ENCODE measurements at places on chromosomes 4 and X.
A peak's percentile ranks its signal among the peaks of the same experiment; 100 is the strongest.

- DNase-seq = no peak
Observed at GRCh38 chrX:13474164-13474516, 95.3 kb upstream of the EGFL6 start.

DNA sequence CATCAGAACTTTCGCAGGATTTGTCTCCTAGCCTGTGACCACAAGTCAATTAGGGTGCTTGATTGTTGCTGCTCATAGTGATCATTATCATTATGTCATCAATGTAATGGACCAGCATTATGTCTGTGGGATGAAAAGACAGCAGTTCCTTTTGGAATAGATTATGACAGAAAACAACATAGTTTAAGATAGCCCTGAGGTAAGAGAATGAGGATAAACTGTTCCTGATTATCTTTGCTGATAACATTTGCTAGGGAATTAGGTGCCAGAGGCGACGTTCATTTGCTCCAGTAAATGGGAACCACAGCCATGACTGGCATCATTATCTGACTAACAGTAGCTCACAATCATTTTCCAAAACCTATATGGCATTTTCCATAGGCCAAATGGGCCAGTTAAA lies 12.7 kb upstream of the THOC2 start:
- DNase-seq = no peak

- peak; percentile 84 for DNase-seq
Observed at GRCh38 chr4:94757192-94758140, at the start of gene BMPR1B. Gene BMPR1B (plus strand): TSS chr4:94757955. CDS start chr4:95104425, 346,470 bp downstream.

GRCh38 chrX:105636667-105637066 lies 185.7 kb upstream of the NRK start:
- DNase-seq = no peak

GRCh38 chrX:8341814-8342590 lies 122.6 kb upstream of the VCX3B start:
- no peak for DNase-seq

GRCh38 chr4:66475596-66475995 lies 805.3 kb upstream of the EPHA5 start:
- no peak for DNase-seq

GRCh38 chrX:94850811-94851210 lies 1176.8 kb downstream of the FAM133A start:
- DNase-seq = no peak

- DNase-seq = no peak
Observed at GRCh38 chr4:90602726-90603125, 475.5 kb downstream of the CCSER1 start.

DNA sequence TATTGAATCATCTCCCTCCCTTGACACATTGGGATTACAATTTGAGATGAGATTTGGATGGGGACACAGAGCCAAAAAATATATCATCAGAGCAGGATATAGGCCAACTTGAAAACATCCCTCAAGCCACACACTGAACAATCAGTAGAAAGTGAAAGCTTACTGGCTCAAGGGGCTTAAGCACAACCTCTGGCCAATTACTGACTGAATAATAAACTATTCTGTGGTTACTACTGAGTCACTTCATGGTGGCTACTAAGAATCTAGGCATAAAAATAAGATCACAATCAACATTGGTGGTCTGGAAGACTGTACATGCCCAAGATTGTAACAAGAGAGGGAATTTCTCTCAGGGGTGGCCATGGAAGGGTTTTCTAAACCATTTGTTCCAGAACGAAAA lies 27.4 kb upstream of the GPR174 start:
- no peak for DNase-seq

DNA sequence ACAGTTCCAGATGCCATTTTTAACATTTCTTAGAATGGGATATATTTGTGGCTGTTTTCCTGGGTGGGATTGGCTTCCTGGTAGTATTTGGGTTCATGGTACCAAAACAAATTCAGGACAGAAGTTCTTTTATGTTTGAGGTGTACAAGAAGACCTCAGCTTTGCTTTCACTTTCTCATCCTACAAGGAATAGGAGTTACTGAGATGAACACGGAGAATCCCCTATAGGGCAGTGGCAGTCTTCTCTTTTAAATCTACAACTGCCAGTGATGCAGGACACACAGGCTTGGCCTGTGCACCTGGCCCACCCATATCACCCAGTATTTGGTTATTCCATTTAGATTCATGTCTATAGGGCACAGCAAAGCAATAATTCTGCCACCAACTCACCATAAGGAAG lies 35.2 kb downstream of the SLC10A7 start:
- DNase-seq = no peak

DNA sequence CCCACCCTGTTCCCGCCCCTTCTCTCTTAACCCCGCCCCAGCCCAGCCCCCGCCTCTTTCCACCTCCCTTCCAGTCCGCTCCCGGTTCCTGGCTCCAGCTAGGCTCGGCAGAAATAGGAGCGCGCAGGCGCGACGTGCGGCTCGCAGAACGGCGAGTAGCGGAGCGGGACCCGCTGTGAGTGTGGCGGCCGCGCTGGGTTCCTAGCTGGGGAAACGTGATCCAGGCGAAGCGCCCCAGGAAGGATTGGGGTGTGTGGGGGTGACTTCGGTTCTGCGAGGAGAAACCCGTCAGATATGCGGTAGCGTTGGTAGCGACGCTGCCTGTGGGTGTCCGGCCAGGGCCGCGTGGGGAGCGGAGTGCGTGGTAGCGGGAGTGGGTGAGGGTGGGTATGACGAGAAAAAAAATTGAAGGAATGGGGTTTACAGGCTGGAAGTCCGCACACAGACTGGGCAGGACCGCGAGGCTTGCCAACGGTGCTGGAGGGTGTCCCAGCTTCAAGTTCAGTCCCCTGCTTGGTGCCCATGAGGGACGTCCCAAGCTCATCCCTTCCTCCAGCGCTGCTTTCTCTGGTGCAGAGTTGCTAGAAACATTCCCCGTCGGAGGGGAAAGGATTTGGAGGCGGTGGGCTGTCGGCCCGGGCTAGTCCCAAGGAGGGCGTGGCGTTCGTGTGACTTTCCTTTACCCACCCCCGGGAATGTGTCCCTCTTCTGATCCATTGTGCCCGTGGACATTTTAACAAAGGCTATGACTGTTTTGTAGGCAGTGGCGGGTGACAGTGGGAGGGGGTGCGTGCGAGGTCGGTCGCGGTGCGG lies at the start of gene PRRG1:
PRRG1 (plus strand) TSS at position 144 of the 813 bp plus-strand sequence. CDS start 56,886 bp downstream, outside the sequence.
- peak; percentile 83 for DNase-seq

DNA sequence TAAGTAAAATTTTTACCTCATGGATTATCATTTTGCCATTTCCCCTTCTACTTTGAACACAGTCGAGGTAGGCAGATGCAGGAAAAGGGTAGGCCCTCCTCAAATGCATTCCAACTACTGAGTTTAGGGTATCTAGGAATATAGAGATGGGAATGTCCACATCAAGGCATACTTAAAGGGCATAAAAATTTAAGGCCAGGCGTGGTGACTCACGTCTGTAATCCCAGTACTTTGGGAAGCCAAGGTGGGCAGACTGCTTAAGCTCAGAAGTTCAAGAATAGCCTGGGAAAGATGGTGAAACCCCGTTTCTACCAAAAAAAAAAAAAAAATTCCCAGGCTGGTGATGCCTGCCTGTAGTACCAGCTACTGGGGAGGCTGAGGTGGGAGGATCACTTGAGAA lies 146.5 kb downstream of the PDGFC start:
- no peak for DNase-seq

DNA sequence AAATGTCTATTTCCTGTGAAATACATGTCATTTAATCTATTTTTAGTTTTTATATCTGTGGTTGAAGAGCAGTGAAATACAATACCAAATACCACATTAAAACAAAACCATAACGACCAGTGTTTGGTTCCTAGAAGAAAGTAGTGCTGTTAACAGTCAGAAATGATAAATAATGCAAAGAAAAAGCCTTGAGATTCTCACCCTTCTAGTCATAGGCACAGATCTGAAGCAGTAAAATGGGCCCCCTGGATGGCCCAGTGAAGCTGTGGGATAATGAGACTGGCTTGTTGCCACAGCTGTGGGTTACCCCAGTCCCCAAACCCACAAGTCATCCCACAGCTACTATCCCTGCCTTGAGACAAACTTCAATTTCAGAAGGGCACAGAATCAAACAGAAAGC lies 137.3 kb upstream of the RPL34 start:
- DNase-seq = no peak

- no peak for DNase-seq
Observed at GRCh38 chr4:13722649-13723048, 95.1 kb upstream of the BOD1L1 start.

DNA sequence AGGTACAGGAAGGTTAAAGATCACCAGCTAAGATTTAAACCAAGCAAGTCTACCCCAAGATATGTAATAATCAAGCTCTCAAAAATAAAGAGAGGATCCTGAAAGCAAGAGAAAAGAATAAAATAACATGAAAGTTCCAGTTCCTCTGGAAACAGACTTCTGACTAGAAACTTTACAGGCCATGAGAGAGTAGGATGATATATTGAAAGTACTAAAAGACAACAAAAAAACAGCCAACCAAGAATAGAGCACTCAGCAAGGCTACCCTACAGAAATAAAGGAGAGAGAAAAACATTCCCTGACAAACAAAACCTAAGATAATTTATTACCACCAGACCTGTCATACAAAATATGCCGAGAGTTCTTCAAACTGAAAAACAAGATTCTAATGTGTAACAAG lies 450.5 kb downstream of the ARAP2 start:
- DNase-seq = no peak

GRCh38 chrX:19846995-19847790 lies 40.2 kb downstream of the SH3KBP1 start:
- no peak for DNase-seq

GRCh38 chr4:155666344-155667221 lies at the start of gene GUCY1A1:
Gene GUCY1A1 (plus strand): TSS chr4:155666848. CDS start chr4:155696868, 30,020 bp downstream.
- no peak for DNase-seq

- DNase-seq = peak; percentile 68
Observed at GRCh38 chrX:3815896-3816664, 102.6 kb upstream of the PRKX start.

Measured in right kidney (tissue), 9 donors.